Fibroblast of the aortic adventitia (primary cell): ENCODE measurements at places on chromosomes 13 and 19. TPM values are rescaled to one million over a fixed set of nuclear protein-coding genes. Genes with fewer than 3 reads are reported as not detected.

The OR7C1 gene
- total RNA-seq: not detected in 2 replicates

The C13orf46 gene
- total RNA-seq: 0.16 and 0.27 TPM in 2 replicates

The SLC10A2 gene
- total RNA-seq: not detected in 2 replicates

The ZNF560 gene
- 0.09 and 0.16 TPM in 2 replicates for total RNA-seq

The ZNF490 gene
- 7.4 and 8.7 TPM in 2 replicates for total RNA-seq

The TNFSF13B gene
- 5.6 and 60.8 TPM in 2 replicates for total RNA-seq

The ZNF615 gene
- total RNA-seq: 8.8 and 10.8 TPM in 2 replicates

The UBL5 gene
- total RNA-seq: 83.8 and 272 TPM in 2 replicates

The SIGLEC11 gene
- total RNA-seq: not detected in 2 replicates

The IGSF23 gene
- not detected in 2 replicates for total RNA-seq

The PRSS57 gene
- not detected in 2 replicates for total RNA-seq

The CADM4 gene
- 0.27 and 1.1 TPM in 2 replicates for total RNA-seq

The SYT3 gene
- 0.09 TPM in 1 of 2 replicates, not detected in the other for total RNA-seq

The C19orf73 gene
- total RNA-seq: 0.41 and 0.54 TPM in 2 replicates

The KLK6 gene
- not detected in 2 replicates for total RNA-seq

The CYP4F2 gene
- total RNA-seq: not detected in 2 replicates

The P2RY11 gene
- total RNA-seq: 0.33 and 3.0 TPM in 2 replicates

The CEACAM6 gene
- not detected in 2 replicates for total RNA-seq

The PSG2 gene
- total RNA-seq: 0.27 TPM in 1 of 2 replicates, not detected in the other

The F2RL3 gene
- total RNA-seq: not detected in 2 replicates

The RASIP1 gene
- 0.16 and 0.45 TPM in 2 replicates for total RNA-seq

The BRME1 gene
- total RNA-seq: 1.5 and 1.8 TPM in 2 replicates

The SHC2 gene
- 0.81 and 3.3 TPM in 2 replicates for total RNA-seq

The KIR3DL2 gene
- total RNA-seq: not detected in 2 replicates

The POGLUT2 gene
- 9.6 and 17.8 TPM in 2 replicates for total RNA-seq

The NKPD1 gene
- total RNA-seq: 0.25 and 0.36 TPM in 2 replicates

The JSRP1 gene
- 0.27 and 0.74 TPM in 2 replicates for total RNA-seq

The KIR2DL1 gene
- total RNA-seq: not detected in 2 replicates

The WDR62 gene
- 0.25 and 10.1 TPM in 2 replicates for total RNA-seq

The MPHOSPH8 gene
- 14.0 and 48.5 TPM in 2 replicates for total RNA-seq

The CABP5 gene
- total RNA-seq: not detected in 2 replicates

The IGFL2 gene
- total RNA-seq: 0.09 TPM in 1 of 2 replicates, not detected in the other

The LAIR1 gene
- not detected in 2 replicates for total RNA-seq

The LYPD5 gene
- 0.72 and 1.1 TPM in 2 replicates for total RNA-seq

The ABCC4 gene
- total RNA-seq: 20.4 and 21.4 TPM in 2 replicates

The DBP gene
- 20.9 and 48.8 TPM in 2 replicates for total RNA-seq
